Thymus (tissue), 14 donors: ENCODE measurements at places on chromosomes 2 and 18. TPM values are rescaled to one million over a fixed set of nuclear protein-coding genes. Genes with fewer than 3 reads are reported as not detected.

DNA sequence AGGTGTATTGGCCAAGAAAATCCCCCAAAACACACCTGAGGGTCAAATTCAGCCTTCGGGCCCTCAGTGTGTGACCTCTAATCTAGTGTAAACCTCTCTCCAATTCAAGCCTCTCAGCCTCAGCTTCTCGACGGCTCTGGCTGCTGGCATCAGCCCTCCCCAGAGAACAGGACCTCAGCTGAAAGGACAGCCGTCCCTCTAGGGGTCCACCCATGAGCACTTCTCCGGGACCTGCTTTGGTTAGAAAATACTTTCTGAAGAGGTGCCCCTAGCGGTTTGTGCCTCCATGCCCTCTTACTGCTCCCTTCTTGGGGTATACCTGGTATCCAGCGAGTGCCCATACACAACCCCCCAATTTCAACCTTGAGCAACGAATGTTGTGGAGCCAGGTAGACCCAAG is 48.8 kb downstream of the INHBB start:
- H3K27me3 ChIP-seq: no peaks in the 10 kb centered on the region
- H3K4me3 ChIP-seq: no peak overlapping the region
- H3K36me3 ChIP-seq: no peaks in the 10 kb centered on the region
- no peaks in the 10 kb centered on the region for H3K4me1 ChIP-seq

GRCh38 chr2:25701801-25702200 is 28.4 kb upstream of the DTNB start:
- no peak for DNase-seq
- H3K4me3 ChIP-seq: no peak overlapping the region
- H3K27me3 ChIP-seq: peaks cover 21% of the 10 kb centered on the region
- H3K4me1 ChIP-seq: peaks cover 3% of the 10 kb centered on the region
- H3K36me3 ChIP-seq: no peaks in the 10 kb centered on the region

DNA sequence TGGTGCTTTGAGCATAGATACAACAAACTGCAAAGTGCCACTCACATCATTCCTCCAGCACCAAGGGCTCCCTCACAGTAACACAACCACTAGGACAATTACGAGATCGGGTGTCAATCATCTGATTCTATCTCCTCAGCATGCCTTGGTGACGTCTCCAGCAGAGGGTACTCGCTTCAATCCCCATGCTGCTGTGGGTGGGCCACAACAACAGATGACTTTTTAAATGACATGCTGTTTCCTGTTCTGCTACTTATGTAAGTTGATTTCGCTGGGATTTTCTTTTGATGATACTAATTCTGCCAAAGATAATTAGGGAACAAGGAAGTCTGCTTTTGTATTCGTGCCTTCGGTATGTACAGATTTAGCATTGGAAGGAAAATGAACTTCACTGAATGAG is 1113.0 kb downstream of the BCL11A start:
- no peak overlapping the region for H3K4me3 ChIP-seq
- H3K27ac ChIP-seq: no peak overlapping the region
- no peaks in the 10 kb centered on the region for H3K36me3 ChIP-seq

DNA sequence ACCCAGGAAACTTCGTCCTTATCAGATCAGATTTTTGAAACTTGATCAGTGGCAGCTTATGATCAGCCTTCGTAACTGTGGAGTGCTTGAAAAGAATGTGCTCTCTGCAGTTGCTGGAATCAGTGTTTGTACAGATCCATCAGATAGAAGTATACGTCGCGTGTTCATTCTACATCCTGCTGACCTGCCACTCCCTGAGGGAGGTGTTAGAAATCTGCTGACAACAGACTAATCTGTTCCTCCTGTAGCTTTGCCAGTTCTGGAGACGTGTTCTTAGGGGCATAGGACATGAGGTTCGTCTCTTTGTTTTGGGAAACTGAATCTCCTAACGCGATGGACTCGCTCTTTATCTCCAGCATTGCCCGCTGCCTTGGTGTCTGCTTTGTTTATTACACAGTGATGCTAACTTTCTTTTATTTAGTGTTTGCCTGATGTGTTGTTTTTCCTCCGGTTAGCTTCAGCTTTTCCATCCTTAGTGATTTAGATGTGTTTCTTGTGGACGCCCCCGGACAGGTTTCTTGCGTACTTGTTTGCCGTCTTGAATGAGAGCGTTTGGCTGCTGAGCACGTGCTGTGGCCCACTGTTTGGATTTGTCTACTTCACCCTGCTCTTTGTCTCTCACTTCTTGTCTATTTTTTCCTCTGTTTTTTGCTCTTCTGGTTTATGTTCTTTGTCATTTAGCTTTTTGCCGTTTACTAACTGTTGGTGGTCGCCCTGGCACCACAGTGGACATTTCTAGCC is 17.4 kb upstream of the GAL3ST2 start:
- H3K36me3 ChIP-seq: peaks cover 39% of the 10 kb centered on the region
- H3K4me1 ChIP-seq: no peaks in the 10 kb centered on the region
- DNase-seq: no peak
- no peak overlapping the region for H3K27ac ChIP-seq
- no peak overlapping the region for H3K4me3 ChIP-seq

DNA sequence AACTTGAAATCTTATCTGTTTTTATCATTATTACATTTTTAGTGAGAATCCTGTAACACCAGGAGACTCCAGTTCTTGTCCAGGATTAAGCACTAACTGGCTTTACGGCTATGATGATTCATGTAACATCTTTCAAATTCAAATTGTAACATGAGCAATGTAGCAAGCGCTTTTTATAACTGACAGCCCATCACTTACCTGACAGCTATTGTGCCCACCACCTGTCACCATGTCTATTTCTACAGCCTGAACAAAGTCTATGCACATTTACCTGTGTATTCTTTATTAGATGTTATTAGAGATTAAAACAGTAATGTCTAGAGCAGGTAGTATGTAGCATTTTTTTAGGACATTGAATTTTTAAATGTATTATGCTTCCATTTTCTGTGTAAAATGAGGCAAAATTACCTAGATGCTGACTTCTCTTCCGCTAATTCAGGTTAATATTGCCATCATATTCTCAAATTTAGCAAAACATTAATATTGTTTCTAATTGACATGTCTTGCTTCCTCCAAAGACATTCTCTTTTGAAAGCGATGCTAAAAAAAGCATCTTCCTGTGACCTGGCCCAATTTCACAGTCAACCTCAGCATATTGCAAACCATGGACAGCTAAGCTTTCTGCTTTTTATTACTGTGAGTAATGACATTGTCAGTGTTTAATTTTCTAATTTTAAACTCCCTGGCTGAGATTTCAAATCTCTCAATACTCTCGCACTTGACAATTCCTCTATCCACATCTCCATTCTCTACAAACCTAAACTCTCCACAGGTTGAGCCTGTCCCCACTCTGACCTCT is 37.8 kb downstream of the RIT2 start:
- no peaks in the 10 kb centered on the region for H3K27me3 ChIP-seq
- no peak for DNase-seq
- H3K27ac ChIP-seq: no peak overlapping the region
- H3K4me1 ChIP-seq: no peaks in the 10 kb centered on the region

SNTG2 gene
- 0.33 TPM for total RNA-seq

DNA sequence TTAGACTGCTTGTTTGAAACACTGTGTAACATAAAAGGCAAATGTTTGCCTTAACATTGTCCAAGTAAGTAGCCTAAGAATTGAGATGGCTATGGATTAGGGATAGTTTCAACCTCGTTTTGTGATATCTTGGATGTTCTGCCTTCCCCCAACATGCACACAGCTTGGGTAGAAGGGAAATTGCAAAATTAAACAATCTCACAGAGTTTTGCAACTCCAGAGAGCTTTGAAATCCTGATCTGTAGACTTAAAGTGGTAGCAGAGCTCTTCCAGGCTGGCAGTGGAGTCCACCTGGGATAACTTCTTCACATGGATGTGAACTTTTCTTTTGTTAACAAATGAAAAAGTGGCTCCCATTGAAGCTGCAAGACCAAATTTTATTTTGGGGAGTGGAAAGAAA is 59.6 kb downstream of the CHRNA1 start:
- H3K4me1 ChIP-seq: no peaks in the 10 kb centered on the region
- peaks cover 12% of the 10 kb centered on the region for H3K27me3 ChIP-seq
- no peak overlapping the region for H3K27ac ChIP-seq
- no peak for DNase-seq
